Lung microvascular endothelial cell (primary cell): ENCODE measurements at places on chromosomes 5 and 9. TPM values are rescaled to one million over a fixed set of nuclear protein-coding genes. Genes with fewer than 3 reads are reported as not detected.

GRCh38 chr5:137487600-137487999 lies 11.5 kb downstream of the SPOCK1 start:
- peak; percentile 79 for DNase-seq

The ALDOB gene
- total RNA-seq = 0.20 and 0.22 TPM in 2 replicates

DNA sequence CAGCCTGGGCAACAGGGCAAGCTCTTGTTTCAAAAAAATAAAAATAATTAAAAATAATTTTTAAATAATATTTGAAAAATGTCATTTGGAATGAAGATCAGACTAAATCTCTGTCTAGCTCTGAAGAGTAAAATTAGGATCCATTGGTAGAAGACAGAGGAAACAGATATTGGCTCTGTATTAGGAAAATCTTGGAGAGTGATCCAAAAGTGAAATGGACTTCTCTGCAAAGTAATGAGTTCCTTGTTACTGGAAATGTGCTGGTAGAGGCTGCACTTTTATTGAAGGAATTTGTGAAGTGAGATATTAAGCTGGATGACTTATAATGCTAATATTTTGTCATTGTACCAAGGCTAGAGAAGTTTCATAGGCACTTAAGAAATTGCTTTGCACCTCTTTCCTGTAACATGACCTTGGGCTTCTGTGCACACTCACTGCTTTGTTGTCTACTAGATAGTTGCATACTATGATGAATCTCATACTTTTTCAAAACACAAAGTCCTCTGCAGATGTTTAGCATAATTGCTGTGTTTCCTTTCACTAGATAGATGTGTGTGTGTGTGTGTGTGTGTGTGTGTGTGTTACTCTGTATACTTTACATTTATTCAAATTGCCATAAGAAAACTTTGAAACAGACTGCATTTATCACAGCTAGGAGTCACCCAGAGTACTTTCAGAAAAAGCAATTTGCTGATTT lies 13.1 kb downstream of the THBS4 start:
- DNase-seq = no peak

GRCh38 chr9:125990793-125991220 lies 243.6 kb downstream of the PBX3 start:
- no peak for DNase-seq

GRCh38 chr9:124016175-124017050 lies 4.8 kb downstream of the LHX2 start:
- no peak for DNase-seq

DNA sequence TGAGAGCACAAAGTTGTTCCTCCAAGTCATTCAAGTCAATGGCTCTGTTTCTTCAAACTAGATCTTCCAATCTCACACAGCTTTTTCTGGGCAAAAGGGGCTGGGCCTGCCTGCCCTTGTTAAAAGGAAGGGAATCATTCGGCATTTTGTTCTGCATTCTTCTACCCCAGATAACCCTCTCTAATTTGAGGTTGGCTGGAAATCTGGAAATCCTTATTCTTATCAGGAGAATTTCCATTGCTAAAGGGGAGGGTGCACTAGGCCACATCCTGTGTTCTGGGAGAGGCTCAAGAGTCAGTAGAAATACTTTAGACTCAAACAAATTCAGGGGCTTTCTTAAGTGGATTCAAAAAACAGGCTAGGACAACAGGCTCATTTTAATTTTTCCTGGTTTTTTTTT lies 384.7 kb upstream of the ZNF462 start:
- no peak for DNase-seq

The LEAP2 gene
- total RNA-seq = under 0.01 TPM in 1 of 2 replicates, not detected in the other

The RIGI gene
- 11.1 and 12.6 TPM in 2 replicates for total RNA-seq

- peak; percentile 1 for DNase-seq
These were observed 639.6 kb downstream of the CETN3 start for GRCh38 chr5:89769975-89770374.

DNA sequence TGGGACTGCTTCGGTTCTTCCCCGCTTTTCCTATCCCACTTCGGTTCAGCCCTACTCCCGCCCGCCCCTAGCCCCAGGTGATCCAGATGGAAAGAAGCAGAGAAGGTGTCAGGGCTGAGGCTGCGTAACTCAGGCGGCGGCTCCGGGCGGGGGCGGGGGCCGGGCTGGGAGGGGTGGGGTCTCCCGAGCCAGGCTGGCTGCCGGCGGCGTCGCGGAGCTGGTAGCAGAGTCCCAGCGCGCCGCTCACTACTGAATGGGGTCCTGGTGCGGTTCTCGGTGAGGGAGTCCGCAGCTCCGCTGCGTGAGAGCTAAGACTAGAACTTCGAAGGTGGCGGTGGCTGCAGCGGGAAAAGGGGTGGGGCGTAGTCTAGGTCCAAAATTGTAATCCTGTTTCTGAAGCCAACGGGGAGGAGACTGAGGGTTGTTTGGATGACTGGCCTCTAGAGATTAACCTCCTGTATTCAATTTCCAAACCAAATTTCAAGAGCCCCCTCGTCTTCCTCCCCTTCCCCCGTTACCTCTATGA lies 1.4 kb downstream of the PRR16 start:
- no peak for DNase-seq

GRCh38 chr5:157460921-157461792 lies 1.1 kb downstream of the NIPAL4 start:
- DNase-seq = no peak

DNA sequence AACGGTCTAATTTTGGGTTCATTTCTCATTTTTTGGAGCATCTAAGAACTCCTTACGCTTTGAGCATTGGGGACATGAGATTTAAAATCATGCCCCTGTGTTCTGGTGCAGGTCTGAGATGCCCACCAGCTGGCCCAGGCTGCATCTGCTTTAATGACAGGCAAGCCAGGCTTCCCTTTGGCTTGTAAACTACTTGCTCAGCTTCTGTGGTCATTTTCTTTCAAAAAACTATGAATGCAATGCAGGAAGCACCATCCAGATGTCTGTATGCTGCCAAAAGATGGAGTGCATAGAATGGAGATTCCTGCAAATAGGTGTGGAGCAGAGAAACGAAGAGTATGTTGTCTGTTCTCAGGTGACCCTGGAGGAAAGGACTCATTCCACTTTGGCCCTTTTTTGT lies 399.9 kb upstream of the ADAMTSL1 start:
- no peak for DNase-seq

The TAS2R1 gene
- total RNA-seq = not detected in 2 replicates

GRCh38 chr9:91006046-91006445 lies 204.4 kb downstream of the SYK start:
- no peak for DNase-seq

DNA sequence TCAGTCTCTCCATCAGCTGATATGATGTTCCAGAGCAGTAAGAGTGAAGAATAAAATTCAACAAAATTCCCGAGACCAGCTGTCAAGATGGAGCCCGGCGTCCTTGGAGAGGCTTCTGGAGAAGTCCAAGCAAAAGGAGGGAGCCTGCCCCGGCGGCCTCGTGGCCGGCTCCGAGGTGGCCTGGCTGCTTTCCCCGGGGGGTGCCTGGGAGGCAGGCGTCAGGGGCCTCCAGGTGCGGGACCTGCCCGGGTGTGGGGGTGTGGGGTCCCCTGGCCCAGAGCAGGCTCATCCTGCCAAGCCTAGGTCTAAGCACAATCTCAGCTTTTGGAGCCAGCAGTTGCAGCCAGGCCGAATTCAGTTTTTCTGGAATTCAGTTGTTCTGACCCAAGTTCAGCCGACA lies 122.6 kb upstream of the IQGAP2 start:
- no peak for DNase-seq

The EXOSC2 gene
- total RNA-seq = 17.4 and 19.6 TPM in 2 replicates

GRCh38 chr5:38672059-38672788 lies 115.8 kb upstream of the LIFR start:
- DNase-seq = no peak

The CD180 gene
- total RNA-seq = under 0.01 TPM in 2 replicates

- DNase-seq = no peak
These were observed 302.5 kb downstream of the MLLT3 start for GRCh38 chr9:20319641-20320337.

DNA sequence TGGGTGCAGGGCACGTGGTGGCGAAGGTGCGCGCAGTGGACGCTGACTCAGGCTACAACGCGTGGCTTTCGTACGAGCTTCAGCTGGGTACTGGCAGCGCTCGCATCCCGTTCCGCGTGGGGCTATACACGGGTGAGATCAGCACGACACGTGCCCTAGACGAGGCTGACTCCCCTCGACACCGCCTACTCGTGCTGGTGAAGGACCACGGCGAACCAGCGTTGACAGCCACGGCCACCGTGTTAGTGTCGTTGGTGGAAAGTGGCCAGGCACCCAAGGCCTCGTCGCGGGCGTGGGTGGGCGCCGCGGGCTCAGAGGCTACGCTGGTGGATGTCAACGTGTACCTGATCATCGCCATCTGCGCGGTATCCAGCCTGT lies 2.1 kb downstream of the PCDHA2 start:
- DNase-seq = no peak

DNA sequence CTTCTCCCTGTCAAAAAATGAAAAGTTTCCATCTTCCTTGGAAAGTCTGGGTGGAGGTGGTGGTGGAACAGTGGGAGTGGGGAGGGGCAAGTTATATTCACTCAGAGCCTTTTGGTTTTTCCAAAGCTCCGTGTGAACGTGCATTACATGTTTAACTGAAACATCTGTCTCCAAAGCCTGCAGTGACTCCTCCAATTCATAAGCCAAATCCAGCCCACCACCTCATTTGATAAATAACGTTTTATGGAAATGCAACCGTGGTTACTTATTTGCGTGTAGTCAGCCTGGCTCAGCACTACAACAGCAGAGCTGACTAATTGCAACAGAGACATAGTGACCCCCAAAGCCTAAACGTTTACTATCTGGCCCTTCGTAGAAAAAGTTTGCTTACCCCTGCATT lies 13.9 kb downstream of the TNFSF8 start:
- no peak for DNase-seq

DNA sequence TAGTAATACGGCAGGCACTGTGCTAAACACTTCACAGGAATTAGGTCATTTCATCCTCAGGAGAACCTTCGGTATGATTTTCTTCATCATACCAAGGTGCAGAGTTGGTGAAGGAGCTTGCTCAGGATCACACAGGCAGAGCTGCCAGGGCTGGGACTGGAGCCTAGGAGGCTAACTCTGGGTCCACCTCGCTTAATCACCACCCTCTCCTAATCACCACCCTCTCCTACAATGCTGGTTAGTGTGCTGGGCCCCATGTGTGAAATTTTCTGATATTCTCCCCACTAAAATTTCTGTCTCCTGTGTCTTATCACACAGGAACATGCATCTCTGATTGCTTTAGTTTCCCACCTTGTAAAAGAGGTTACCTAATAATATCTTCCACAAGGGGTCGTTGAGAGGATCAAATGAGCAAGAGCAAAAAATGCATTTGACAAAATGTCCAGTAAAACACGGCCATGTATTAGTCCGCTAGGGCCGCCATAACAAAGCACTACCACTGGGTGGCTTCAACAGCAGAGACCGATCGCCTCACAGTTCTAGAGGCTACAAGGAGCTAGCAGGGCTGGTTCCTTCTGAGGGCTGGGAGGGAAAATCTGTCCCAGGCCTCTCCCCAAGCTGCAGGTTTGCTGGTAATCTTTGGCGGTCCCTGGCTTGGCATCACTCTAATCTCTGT lies 128.2 kb upstream of the NFIB start:
- peak; percentile 23 for DNase-seq

The OBP2B gene
- not detected in 2 replicates for total RNA-seq

GRCh38 chr5:110053205-110053604 lies 363.5 kb downstream of the MAN2A1 start:
- no peak for DNase-seq

- no peak for DNase-seq
These were observed 324.5 kb downstream of the ARRDC3 start for GRCh38 chr5:91058575-91058974.

GRCh38 chr9:126517833-126518356 lies 95.8 kb upstream of the LMX1B start:
- no peak for DNase-seq

The EGFL7 gene
- total RNA-seq = 330 and 384 TPM in 2 replicates

The SLC6A18 gene
- not detected in 2 replicates for total RNA-seq

DNA sequence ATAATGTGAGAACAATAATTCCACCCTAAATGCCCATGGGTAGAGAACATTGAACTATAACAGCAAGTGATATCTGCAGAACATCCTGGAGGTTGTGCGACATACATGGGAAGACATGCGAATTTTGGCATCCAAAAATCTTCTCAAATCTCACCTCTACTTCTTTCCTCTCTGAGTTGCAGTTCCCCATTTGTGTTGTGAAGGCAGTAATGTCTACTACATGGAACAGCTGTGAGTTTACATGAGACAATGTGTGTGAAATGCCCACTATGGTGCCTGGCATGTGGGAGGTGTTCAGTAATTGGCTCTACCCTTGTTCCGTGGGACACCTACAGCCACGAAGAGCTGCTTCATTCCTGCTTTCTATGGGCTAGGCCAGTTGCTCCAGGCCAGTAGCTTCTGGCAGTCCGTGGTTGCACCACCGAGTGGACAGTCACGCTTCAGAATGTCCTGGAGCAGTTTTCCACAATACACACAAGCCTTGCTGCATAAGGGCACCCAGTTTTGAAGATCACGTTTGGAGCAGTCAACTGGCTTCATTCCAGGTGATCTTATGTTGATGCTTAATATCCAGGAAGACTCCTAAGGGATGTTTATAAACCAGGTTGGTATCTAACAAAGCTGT lies 297.7 kb downstream of the DEPDC1B start:
- no peak for DNase-seq

GRCh38 chr9:14730461-14730898 lies 7.9 kb upstream of the CER1 start:
- no peak for DNase-seq

DNA sequence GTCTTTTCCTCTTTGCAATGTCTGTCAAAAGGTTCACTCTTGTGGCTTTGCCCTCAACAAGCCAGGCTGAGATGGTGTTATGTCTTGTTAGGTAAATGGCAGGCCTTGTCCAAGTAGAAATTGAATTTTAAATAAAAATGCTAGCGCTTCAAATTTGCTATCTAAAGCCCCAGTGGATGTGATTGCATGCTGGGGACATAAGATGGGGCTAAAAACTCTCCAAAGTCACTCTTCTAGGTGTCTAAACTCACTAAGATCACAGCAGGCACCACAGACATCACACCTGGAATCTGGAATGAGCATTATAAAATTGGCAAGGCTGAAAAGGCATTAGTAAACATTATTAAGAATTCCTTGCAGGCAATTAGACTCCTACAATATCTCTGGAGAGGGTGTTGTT lies 262.7 kb upstream of the CLINT1 start:
- DNase-seq = no peak

DNA sequence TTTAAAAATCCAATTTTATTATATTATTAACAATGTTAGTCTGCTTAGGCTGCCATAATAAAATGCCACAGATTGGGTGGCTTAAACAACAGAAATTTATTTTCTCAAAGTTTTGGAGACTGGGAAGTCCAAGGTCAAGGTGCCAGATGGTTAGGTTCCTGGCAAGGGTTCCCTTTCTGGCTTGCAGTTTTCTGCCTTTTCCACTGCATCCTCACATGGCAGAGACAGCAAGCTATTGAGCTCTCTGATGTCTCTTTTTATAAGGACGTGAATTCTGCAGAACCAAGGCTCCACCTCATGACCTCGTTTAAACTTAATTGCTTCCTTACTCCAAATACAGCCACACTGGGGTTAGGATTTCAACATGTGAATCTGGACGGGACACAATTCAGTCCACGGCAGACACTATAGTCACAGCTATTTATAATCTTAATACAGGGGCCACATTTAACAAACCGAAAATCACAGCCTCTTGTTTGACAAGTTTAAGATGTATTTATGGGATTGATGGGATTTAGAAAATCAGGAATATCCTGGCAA lies 174.9 kb upstream of the PUM3 start:
- DNase-seq = no peak

The RASGEF1C gene
- total RNA-seq = under 0.01 TPM in 1 of 2 replicates, not detected in the other

GRCh38 chr9:38047301-38048251 lies 21.5 kb downstream of the SHB start:
- peak; percentile 94 for DNase-seq

The PPIP5K2 gene
- total RNA-seq = 23.3 and 27.2 TPM in 2 replicates
